ENCODE measurements at places on chromosomes 3 and 15.
A peak's percentile ranks its signal among the peaks of the same experiment; 100 is the strongest.

- DNase-seq = no peak
Observed at GRCh38 chr3:56720849-56721248, 37.8 kb upstream of the TASOR start.

DNA sequence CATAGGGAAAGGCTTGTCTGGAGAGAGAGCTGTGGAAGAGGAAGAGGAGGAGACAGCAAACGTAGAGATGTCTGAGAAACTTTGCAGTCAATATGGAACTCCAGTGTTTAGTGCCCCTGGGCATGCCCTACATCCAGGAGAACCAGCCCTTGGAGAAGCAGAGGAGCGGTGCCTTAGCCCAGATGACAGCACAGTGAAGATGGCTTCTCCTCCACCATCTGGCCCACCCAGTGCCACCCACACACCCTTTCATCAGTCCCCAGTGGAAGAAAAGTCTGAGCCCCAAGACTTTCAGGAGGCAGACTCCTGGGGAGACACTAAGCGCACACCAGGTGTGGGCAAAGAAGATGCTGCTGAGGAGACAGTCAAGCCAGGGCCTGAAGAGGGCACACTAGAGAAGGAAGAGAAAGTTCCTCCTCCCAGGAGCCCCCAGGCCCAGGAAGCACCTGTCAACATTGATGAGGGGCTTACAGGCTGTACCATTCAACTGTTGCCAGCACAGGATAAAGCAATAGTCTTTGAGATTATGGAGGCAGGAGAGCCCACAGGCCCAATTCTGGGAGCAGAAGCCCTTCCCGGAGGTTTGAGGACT lies 6.9 kb downstream of the MAP1A start:
- no peak for DNase-seq

DNA sequence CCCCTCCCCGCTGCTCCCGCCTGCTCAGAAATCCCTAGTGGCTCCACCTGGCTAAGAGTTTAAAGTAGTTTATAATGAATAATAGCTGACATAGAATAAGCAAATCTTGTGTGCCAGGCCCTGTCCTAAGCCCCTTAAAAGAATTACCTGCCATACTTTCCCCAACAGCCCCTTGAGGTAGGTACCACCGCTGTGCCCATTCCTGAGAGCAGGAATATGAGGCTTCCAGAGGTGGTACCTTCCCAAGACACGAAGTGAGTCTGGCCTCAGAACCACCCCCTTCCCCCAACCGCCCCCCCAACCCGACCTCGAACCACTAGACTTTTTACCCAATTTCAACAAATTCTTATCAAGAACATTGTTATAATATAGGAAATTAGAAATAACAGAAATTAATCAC lies 1.2 kb downstream of the ABHD6 start:
- no peak for DNase-seq

- DNase-seq = no peak
Observed at GRCh38 chr15:42069025-42069424, 25.3 kb downstream of the PLA2G4D start.

GRCh38 chr3:58369876-58370275 lies 37.2 kb downstream of the PXK start:
- DNase-seq = no peak

DNA sequence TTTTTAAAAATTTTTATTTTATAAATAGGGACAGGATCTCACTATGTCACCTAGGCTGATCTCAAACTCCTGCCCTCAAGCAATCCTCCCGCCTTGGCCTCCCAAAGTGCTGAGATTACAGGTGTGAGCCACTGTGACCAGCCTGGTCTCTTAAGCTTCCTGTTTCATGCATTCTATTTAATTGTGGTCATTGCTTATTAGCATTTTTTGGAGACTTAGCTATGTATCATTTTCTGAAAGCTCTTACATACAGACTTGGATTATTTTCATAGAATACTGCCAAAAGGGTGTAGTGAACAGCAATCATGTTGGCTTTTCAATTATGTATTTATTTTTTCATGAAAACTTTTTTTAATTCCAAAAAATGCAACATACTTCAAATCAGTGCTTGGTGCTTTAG lies 51.5 kb upstream of the DCUN1D1 start:
- DNase-seq = no peak

DNA sequence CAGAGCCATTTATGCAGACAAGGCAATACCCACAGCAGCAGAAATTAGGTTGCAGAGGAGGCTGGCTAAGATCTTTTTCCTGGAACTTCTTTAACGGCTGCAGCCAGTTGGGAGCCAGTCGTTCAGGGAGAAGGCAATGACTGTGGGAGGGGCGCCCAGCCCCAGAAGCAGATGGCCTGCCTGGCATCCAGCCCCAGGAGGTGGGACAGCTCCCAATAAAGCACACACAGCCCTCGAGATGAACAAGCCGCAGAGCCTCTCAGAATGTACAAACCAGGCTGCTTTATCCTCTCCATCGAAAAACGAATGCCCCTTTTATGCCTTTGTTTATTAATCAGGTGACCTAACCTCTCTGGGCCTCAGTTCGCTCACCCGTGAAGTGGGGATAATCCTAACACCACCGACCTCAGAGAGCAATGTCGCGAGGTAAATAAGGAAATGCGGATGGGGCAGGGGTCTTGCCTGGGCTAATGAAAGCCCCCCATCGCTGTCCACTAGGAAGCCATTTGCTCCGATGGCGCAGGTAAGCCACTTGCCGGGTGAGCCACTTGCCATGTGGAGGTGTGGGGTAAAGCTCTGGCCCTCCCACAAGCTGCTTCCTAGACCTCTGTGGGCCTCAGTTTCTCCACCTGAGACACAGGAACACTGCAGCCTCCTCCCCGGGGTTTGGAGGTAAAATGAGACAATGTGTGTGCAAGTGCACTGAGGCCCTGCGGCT lies 35.8 kb downstream of the MGLL start:
- DNase-seq = no peak

- DNase-seq = no peak
Observed at GRCh38 chr15:78714890-78715289, 73.9 kb upstream of the CHRNB4 start.

- DNase-seq = no peak
Observed at GRCh38 chr3:30502051-30502741, 104.2 kb upstream of the TGFBR2 start.

DNA sequence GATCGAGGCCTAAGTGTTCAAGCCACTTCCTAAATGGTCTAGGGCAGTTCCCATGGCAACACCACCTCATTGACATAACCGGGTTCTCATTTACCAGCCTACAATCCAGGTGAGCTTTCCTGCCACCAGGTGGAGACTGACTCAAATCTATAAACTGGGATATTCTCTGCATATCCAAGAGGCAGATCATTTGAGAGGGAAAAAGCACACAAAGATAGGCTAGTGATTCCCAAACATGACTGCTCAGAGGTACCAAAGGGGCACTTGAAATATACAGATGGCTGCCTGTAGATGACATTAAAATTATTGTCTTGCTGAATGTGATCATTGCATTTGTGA lies 141.3 kb upstream of the PROK2 start:
- no peak for DNase-seq

DNA sequence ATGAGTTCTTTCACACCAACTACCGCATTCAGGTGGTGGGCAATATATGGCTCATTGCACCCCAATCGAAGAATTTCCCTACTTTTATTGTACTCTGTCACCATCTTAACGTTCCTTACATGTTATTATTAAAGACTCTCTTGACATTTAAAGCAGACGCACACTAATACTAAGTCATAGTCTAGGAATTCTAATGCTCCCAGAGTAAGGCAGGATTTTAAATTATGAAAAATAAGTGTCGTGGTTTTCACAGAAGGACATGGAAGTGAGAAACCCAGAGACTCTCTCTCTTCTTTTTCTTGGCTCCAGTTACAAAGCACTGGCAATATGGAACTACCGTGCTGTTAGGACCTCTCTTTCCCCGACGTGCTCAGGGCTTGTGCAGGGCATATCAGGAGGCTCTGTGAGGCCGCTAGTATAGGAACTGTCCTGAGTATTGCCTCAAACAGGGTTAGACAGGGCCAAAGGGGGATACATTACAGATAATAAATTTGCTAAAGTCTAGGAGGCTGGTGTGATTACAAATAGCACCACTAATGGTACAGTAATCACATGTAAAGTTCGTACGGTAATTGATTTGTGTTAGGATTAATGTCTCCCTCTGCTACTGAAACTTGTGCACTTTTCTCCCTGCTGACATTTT lies 590.8 kb downstream of the FOXP1 start:
- no peak for DNase-seq

DNA sequence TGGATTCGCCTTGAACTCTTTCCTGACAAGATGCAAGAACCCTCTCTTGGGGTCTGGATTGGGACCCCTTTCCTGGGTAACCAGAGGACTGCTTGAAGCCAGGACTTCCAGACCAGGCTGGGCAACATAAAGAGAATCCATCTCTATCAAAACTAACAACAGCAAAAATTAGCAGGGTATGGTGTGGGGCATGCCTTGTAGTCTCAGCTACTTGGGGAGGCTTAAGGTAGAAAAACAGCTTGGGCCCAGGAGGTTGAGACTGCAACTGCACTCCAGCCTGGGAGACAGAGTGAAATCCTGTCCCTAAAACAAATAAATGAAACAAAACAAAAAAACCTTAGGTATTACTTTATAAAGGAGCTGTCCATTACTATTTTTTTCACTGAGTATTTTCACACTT lies 93.1 kb upstream of the PLXND1 start:
- no peak for DNase-seq

- DNase-seq = peak; percentile 77
Observed at GRCh38 chr15:31215490-31216214, 111.0 kb upstream of the KLF13 start.

DNA sequence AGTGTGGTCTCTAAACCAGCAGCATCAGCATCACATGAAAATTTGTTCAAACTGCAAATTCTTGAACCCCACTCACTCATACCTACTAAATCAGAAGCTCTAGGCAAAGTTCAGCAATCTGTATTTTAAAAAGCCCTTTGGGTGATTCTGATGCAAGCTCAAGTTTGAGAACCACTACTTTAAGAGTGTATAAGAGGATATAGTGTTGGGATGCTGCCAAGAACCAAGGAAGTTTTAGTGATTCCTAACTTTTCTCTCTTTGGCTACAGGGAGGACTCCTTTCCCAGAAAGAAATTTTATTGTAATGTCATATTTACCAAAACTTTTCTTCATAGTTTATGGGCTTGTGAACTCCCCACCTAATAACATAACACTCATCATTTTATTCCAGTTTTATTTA lies 422.2 kb downstream of the TBC1D5 start:
- DNase-seq = no peak

GRCh38 chr15:88881775-88882174 lies 13.6 kb downstream of the HAPLN3 start:
- DNase-seq = no peak

DNA sequence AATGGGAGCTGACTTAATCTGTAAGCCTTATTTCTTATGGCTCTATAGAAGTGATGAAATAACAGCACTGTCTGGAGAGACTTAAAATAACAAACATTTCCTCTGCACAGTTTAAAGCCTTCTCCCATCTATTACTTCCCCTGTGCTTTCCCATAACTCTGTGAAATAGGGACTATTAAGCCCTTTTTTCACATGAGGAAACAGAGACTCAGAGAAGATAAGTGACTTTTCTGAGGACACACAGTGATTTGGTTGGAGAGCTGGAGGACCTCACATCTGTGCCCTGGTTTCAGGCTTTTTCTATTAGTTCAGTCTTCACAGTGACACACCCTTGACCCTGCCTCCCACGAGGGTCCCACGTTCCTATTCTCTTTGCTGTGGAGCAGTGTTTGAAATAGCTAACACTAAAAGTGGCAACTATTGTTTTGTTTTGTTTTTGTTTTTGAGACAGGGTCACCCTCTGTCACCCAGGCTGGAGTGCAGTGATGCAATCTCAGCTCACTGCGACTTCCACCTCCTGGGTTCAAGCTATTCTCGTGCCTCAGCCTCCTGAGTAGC lies 82.9 kb downstream of the ST6GAL1 start:
- no peak for DNase-seq

GRCh38 chr3:23329471-23330105 lies 126.5 kb downstream of the UBE2E2 start:
- DNase-seq = no peak

GRCh38 chr15:72472992-72473610 lies 1.0 kb upstream of the ARIH1 start:
- no peak for DNase-seq

- DNase-seq = no peak
Observed at GRCh38 chr3:5630406-5630805, 442.9 kb downstream of the EDEM1 start.

DNA sequence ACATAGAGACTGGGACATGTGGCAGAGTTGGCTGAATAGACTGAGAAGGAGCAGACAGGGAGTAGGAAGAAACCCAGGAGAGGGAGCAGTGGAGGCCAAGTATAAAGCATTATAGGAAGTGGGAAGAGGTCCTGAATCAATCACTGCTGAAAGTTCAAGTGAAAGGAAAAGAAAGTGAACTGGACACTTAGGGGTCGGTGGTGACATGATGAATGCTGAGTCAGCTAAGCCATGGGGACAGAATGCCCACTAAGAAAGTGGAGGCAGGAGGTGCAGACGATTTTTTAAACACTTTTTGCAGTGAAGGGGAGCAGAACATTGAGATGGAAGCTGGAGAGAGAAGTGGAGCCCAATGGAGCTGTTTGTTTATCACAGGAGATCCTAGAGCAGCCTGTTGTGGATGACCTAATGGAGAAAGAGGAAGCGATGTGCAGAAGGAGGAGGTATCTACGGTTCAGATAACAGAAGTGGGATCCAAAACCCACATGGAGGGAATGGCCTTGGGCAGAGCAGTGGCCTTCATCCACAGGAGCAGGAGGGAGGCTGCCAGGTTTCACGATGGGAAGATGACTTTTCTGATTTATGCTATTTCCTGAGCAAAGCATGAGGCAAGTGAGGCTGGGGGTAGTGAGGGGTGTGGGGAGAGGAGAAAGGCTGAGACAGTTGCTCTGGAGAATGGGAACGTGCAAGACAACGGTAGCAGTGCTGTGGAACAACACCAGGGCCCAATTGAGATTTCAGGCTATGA lies 208.2 kb downstream of the RPLP1 start:
- no peak for DNase-seq

- no peak for DNase-seq
Observed at GRCh38 chr3:60707452-60708020, 543.7 kb downstream of the FHIT start.

DNA sequence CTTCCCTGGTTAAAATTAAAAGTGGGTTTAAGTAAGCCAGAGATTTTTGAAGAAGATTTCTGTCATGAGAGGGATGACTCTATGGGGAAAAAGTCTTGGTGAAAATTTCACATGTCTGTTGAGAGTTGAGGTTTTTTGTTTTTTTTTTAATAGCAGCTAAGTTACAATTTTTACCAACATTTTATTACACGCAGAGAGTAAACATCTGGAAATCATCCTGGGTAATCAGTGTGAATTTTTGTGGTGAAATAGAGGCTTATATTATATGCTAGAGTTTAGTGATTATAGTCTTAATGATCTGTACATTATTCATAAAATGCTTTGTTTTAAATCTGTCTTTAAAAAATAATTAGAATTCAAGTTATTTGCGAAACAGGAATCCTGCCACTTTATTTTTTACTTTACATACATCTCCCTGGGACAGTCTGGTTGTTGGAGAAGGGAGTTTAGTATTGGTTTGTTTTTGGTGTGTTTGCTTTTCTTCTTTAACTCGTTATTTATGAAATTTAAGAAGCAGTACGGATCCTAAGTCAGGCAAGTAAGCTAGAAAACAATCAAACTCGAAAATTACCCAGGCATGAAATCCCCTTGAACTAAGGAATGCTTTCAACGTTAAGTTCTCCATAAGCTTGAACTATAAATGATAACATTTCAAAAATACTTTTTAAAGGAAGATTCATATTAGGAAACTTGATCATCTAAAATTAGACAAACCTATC lies 143.4 kb upstream of the TSC22D2 start:
- DNase-seq = no peak

Measured in stimulated activated CD4-positive, alpha-beta T cell treated with anti-CD3 and anti-CD28 coated beads, Interleukin-1b, Interleukin-23, amount 100 ng/mL, for 24 hours (primary cell).